T-helper 22 cell (primary cell): ENCODE measurements at places on chromosomes 5 and 9.

GRCh38 chr9:79026316-79026715 lies 545.4 kb upstream of the TLE4 start:
- no peak for DNase-seq

DNA sequence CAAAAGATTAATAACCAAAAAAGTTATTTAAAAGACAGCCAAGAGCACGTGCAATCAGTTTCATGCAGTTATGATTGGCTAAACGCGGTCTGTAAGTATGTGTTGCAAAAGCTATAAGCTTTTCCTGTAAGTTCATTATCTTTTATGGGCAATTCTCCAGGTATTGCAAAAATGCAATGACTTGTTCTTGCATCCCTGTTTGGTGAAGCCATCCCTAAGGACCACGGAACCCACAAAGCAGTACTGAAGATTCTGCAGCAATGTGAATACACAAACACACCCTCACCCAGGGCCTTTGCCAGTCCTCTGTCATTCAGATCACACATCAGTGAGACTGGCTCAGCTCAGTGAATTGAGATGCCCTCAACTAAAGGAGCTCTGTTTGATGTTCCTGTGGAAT lies 11.4 kb downstream of the GCNT4 start:
- DNase-seq, result no peak

GRCh38 chr5:174601946-174602345 lies 122.4 kb upstream of the MSX2 start:
- DNase-seq, result no peak

GRCh38 chr5:65721050-65721719 lies 724 bp downstream of the SGTB start:
- no peak for DNase-seq

DNA sequence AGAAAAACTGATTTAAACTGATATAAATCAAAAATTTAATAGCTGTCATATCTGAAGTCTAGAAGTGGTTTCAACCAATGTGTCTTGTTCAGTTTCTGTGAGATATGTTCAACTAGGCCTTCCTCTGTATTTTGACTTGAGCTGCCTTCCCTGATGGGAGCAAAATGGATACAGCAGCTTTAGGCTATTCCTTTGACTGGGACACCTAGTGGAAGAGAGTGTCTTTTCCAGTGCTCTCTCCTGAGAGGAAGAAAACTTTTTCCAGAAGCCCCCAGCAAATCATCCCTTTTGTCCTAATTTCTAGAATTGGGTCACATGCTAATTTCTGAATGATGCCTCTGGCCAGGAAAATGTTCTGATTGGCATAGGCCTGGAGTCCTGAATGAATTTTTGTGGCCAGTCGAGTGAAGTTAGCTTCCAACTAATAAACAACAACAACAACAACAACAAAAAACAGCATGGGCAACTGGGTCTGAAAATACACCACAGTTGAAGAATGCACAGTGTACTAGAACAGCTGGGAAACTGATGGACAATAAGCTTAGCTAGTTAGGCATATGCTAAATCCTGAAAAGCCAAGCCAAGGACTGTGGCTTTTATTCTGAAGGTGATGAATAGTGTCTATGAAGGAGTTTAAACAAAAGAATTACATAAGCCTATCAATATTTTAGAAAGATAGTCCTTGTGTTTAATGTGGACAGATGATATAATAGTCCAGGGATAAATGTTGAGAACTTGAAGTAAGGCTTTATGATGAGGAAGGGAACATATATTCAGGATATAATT lies 125.7 kb downstream of the FBN2 start:
- DNase-seq, result no peak

- DNase-seq, result no peak
These were observed 46.7 kb downstream of the GRIA1 start for GRCh38 chr5:153537207-153537606.

GRCh38 chr5:152309926-152310450 lies 95.1 kb downstream of the NMUR2 start:
- DNase-seq, result no peak

DNA sequence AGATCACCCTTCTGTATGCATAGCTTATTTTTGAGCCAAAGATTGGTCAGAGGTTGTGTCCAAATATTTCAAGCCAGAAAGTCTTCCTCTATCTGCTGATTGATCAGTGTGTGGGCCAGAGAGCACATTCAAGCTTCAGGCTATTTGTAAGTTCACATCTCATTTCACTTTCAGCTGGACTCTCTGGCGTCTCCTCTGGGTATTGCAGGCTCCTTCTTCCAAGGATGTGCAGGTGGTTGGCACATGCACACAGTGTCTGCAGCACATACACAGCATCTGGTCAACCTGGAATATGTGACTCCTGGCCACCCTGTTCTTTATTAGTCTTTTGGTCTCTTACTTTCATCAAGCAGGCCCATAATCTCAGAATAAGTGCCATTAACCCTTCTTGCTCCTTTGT lies 516.1 kb downstream of the ANXA1 start:
- DNase-seq, result no peak
